ENCODE measurements at places on chromosomes 1 and 21.

DNA sequence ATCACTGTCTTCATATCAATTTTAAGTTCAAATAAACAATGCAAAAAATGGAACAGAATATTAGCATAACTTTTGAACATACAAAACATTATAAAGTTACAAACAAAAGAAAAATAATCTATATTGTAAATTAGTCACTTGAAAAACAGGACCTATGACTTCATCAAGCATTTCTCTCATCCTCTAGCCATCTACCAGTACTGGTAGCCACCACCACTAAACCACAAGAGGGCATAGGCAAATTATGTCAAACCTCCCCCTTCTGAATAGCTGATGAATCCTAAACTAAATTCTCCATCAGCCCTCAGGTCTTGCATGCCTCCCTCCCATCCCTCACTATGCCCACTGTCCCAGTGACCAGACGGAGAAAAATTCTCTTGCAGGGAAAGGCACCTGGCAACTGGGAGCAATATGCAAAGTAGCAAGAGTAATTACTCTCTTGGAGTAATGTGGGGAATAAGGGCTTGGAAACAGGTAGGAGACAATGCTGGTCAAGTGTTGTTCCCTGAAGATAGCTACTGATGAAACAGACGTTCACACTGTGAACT is 37.1 kb downstream of the SSX2IP start:
- DNase-seq, result no peak

DNA sequence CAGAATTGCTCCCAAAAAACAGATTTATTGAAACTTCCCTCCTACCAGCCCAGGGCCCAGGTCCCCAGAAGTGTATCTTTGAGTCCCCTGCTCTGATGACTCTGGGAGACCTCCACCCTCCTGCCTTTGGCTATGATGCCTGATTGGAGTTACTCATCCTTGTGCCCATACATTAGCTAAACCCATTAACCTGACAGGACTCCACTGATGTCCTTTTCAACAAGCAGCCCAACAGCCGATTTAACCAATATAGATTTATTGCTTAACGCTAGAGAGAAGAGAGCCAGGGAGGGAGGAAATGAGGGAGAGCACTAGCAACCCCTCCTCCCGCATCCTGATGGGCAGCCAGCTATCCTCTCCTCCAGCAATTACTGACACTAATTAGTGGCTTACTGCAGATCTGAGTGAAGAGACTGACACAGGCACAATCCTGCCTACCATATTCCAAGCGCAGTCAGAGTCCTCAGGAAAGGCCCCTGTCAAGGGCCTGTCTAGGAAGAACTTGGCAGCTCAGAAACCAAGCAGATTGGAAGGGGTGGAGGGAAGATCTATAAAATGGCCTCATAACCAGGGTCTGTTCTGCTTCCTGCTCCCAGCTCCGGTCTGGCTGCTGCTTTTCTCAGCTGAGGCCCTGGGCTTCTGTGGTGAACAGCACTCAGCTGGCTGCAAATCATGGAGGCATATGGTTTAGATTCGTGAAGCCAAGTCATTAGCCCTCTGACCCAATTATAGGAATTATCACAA is 484.5 kb upstream of the DAB1 start:
- DNase-seq, result no peak

- no peak for DNase-seq
Observed at GRCh38 chr1:79787631-79788030, 781.1 kb upstream of the ADGRL4 start.

DNA sequence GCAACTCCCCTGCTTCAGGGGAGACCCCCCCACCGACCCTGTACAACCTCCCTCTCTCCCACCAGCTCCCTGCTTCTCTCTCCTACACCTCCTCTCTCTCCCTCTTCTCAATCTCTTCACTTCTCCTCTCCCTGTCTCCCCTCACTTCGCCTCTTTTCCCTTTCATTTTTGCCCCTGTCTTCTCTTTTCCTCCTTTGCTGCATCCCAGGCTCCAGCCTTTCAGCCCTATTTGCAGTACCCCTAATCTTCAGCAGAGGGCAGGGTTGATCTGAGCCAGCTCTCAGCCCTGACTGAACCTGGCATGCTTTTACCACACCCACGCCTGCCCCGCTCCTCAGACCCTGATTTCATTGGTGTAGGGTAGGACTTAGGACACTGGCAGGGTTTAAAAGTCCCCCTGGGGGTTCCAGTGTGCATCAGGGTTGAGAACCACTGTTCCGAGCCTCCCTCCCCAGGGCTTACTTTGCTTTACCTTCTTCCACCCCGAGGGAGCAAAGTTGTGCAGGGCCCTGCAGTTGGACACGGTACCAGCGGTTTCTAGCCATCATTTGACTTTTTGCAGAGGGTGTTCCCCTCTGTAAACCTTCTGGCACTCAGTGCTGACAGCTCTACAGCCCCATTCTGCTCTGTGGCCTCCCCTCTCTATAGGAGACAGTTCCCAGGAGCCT is 67.3 kb upstream of the CNTN2 start:
- peak; percentile 76 for DNase-seq

DNA sequence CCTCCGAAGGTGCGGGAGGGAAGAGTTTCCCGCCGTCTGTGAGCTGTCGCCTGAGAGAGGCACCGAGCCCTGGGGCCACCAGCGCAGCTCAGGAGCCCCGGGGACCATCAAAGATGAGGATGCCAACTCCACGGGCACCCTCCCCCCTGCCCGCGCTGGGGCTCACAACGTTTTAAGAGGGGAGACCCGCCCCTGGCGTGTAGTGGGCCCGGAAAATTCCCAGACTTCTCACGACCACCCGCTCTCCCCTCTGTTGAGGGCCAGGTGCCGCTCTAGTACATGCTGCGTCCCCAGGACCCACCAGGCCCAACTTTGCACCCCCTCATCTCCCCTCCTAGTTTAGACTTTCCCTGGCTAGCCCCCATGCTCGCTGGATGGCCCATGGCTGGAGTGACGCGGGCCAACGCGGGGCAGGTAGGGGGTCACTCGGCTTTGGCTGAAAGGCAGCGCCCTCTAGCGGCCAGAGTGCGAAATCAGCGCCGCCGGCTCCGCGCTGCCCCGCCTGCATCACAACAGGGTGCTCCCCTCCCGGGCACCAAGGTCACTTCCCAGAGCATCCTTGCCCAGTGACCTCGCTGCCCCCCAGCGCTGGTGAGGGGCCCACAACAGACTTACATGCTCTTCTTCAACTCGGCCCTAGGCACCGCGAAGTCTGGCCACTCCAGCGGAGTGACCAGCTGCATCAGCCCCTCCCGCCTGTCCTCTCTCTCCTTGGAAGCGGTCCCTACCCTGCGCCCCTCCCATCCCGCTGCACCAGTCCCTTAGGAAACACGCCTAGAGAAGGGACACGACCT is 1.8 kb downstream of the CD160 start:
- peak; percentile 93 for DNase-seq
